ENCODE measurements at places on chromosomes 7 and 10. TPM values are rescaled to one million over a fixed set of nuclear protein-coding genes. Genes with fewer than 3 reads are reported as not detected.

DNA sequence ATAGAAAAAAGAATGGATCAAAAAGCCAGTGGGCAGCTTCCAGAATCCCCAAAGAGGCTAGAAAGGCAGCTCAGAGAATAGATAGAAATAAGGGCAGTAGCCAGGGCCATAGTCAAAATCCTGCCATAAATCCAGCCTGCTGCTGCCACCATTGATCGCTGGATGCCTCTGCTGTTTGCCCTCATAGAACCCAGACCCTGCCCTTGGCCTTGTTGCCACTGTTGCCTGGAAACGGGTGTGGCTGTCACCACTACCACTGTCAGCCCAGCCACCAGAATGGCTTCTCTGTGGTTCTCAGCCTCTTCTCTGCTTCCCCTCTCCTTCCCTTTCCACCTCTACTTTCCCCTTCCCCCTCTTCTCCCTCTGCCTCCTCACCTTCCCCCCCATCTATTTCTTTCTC, 57.8 kb downstream of the HHEX start:
- no peak for DNase-seq

- no peak for DNase-seq
These were observed 62.4 kb upstream of the MKRN1 start for GRCh38 chr7:140541513-140542227.

DNA sequence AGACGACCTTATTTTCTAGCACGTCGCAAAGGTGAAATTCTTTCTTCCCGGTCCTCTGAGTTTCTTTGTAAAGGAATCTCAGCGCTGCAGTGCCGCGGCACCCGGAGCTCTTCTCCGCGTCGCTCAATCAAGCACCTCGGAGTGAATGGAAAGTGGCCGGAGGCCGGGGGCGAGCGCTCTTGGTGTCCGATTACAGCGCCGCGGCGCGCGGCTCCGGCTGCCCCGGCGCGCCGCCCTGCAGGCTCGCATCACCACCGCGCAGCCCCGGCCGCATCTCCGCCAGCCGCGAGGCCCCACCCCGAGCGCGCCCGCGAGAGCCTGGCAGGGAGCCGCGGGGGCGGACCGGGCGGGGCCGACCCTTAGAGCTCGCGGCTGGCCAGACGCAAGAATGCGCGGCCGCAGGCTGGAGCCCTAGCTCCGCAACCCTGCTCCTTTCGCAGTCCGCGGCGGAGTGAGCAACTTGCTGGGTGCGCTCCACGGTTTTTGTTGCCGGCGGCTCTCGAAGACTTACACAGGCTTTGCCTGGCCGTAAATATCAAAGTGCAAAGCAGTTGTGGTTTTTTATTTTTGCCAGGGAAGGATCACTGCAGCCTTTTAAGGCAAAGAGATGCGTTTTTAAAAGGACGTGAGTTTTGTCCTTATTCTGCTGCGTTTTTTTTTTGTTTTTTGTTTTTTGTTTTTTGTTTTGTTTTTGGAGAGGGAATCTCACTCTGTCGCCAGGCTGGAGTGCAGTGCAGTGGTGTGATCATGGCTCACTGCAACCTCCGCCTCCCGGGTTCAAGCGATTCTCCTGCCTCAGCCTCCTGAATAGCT, at the start of gene SEMA3C:
Gene SEMA3C, minus strand, starts transcription at position 143 of the 813 bp plus-strand sequence. CDS start 2,270 bp downstream, outside the sequence.
- DNase-seq, result peak; percentile 41

GRCh38 chr10:126783806-126784557, 113.5 kb upstream of the C10orf90 start:
- no peak for DNase-seq

GRCh38 chr7:150876817-150877526, 24.7 kb downstream of the AOC1 start:
- no peak for DNase-seq

GRCh38 chr10:93852476-93853095, 41.2 kb upstream of the SLC35G1 start:
- DNase-seq, result no peak

DNA sequence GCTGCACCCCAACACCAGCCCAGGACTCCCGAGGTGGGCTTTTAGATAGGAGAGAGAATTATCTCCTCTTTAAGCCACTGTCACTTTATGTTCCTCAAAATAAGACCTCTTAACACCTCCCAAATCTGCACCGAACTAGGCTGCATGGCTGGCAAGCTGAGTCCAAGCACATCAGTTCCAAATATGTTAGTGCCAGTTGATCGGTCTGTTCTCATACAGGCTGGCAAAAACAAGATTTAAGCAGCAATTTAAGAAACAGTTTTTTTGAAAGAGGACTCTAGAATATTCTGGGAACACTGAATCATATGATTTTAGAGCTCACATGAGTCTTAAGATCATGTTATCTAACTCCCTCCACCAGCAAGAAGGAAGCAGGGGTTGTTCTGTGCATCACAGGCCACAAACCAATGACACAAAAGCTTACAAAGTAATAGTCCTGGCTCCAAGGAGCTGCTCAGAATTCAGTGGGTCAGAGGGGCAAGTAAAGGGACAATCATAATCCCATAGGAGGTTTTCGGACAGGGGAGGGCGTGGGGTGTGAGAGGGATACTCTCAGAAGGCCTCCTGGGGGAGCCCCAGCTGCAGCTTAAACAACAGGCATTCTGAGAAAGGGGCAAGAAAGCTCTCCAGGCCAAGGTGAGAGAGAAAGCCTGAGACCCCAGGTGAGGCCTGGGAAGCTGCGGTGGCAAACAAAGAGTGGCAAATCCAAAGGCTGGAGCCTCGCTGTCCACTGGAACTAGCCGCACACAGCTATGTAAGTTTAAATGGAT, 7.1 kb downstream of the COBL start:
- no peak for DNase-seq

DNA sequence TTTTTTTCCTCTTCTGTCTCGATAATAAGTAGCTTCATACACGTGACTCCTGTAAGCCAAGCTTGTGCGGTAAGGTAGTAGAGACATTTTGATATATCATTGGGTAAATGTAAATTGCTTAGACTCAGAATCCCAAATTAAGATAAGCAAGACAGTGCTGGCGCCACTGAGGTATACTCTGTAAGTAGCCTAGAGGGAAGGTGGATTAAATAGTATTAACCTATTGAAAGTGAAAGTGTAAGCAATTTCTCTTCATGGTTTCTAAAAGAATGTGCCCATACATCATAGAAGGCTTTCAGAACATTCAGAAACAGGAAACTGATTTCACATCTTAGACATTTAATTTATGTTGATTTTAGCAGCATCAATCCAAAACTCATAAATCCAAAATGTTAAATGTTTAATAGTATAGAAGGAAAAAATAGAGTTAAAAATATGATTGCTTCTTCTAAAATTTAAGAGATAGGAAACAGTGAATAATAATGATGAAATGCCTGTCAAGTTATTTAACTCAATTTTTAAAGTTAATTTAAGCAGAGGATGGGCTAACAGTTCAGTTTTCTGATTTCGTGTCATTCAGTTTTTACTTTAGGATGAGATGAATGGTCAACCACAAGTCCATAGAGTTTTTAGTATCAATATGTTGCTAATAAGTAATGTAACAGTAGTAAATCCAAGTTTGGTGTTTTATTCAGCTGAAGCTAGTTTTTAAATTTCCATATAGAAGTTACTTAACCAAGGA, 36.8 kb downstream of the LRRC72 start:
- DNase-seq, result no peak

DNA sequence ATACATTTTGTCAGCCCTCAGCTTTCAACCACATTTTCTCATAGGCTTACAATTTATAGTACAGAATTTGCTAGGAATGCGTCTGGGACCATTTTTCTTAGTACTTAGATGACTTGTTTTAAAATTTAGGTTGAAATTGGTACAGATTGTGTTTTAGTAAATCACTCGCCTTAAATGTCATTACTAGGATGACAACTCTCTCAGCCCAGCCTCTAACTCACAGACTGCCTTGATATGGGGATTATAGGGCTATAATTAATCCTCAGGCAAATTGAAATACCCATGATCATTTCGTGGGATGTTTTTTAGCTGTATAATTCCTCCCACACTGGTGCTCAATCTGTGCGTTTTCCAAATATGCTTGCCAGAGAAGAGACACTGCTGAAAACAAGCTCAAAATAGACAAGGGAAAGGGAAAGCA, 299.7 kb upstream of the AKR1E2 start:
- DNase-seq, result no peak

- no peak for DNase-seq
These were observed 378.0 kb downstream of the CCSER2 start for GRCh38 chr10:84706431-84706830.

DNA sequence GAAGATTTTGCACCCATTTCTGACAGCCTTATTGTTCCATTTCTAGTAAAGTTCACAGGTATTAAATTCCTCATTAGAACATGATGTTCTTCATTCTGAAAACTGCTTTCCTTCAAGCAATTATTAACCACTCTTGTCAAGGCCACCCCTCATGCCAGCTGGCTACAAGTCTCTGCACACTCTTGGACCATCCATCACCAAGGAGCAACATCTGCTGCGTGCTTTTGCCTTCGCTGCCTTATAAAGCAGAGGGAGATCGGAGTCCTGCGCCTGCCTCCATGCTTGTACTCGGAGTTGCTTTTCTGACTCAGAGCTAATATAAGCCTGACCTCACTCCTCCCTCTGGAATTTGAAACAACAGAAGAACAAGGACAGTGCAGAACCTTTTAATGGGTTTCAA, 529.9 kb upstream of the DPP6 start:
- no peak for DNase-seq

GRCh38 chr7:158284121-158284520, 303.5 kb downstream of the PTPRN2 start:
- DNase-seq, result peak; percentile 35

DNA sequence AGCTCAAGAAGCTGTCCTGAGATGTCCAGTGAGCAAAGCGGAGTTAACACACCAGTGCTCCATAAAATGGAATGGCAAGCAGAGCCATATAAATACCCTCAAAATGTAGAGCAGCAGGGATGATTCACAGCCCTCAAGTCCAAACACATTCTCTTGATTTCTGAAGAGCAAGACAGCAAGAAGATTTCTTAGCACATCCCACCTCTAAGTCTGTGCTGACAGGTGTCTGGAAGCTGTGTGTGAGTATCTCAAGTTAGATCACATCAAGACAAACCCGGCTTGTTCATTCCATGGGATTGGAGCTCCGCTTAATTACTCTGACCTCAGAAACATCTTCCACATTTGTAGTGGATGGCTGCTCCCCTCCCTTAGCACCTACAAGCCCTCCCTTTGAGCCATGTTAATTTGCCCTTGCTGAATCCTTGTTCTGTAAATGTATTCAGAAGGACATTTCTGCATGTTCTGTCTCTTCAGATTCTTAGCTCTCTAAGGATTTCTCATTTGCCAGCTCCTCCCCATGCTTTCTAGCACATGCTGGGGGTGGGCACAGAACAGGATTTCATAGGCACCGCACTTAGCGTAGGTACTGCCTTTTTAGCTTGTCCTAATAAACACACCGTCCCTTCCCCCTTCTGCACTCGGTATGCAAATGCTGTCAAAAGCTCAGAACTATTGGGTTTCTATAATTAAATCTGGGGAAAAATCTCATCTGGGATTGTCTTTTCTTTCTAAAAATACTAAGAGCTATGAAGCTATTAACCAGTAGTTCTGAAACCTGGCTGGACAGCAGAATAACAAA, 112.7 kb downstream of the CPXM2 start:
- no peak for DNase-seq

DNA sequence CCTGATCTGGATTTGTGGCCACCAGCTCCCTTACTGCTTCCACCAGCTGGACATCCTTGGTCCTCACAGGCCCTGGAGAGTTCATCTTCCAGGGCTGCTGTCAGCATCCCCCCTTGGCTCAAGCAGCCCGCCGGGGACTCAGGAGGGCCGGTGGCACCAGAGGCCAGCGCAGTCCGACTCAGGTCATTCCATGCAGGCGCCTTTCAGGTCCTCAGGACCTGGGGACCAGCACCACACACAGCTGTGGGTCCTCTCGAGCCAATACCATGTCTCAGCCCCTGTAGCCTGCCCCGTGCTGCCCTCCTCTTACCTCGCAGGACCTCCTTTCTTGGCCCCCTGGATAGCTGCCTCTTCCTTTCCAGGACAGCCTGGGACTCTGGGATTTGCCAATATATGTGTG, 145.5 kb downstream of the BMS1 start:
- DNase-seq, result no peak

GRCh38 chr10:22319980-22320558, 830 bp upstream of the BMI1 start:
- no peak for DNase-seq

DNA sequence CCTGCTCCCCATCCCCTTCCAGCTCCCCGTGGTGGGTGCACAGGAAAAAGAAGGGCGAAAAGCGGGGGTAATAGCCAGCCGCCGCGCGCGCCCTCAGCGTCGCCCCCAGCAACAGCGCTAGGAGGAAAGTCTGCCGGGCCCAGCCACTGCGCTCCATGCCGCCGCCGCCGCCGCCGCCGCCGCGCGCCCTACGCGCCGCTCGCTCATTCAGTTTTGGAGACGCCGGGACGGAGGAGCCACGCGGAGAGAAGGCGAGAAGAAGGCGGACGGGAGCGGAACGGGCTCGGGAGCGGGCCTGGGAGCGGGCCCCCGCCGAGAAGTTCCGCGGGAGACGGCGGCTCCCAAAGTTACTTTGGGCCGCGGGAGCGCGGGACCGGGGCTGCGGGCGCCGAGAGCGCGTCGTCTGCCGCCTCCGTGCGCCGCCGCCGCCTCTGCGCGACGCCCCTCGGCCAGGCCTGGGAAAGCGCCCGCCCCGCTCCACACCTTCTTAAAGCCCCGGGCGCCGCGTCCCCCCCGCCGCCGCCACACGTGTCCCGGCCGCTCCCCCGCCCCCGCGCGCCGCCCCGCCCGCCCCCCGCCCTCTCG, at the start of gene RELN:
Gene RELN, minus strand, starts transcription at position 459 of the 585 bp plus-strand sequence. Its CDS starts 302 bp downstream, at position 157.
- DNase-seq, result peak; percentile 70

Gene ZNF655
- 77.1 TPM for total RNA-seq

Gene NME8
- total RNA-seq, result not detected

Gene TNS3
- total RNA-seq, result 34.5 TPM

Gene AGBL3
- total RNA-seq, result 5.8 TPM

Gene TMEM184A
- not detected for total RNA-seq

Measured in dorsolateral prefrontal cortex (tissue), 122 donors.